Activated CD4-positive, alpha-beta memory T cell treated with anti-CD3 and anti-CD28 coated beads for 36 hours (primary cell): ENCODE measurements at places on chromosomes 1 and 21. TPM values are rescaled to one million over a fixed set of nuclear protein-coding genes. Genes with fewer than 3 reads are reported as not detected.

DNA sequence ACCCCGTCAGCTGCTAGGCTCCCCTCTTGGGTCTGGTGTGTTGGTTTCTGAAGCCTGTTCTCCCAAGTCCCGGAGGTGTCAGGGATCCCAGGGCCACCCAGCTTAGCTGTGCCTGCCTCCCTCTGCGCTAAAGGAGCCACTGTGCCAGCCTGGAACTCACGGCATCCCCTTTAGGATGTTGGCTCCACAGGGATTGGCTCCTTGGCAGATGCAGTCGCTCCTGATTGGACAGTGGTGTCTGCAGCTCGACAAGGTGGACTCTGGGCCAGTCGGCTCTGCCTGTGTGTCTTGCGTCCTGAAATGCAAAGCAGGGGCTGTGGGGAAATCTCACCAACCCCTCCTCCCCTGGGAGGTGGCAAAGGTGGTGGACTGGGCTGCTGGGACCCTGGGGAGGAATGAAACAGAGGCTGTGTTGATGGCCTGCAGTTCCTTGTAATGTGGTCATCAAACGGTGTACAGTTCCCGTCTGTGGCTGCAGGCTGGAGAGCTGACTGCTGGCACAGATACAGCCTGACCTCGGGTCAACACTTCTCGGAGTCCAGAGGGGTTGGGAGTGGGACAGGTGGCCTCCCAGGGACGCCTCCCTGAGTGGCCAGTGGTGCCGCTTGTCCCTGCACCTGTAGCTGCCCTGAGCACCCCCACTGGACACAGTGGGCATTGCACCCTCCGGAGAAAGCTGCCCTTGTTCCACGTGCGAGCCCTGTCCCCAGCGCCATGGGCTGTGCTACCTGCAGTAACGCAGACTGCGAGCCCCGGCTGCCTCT lies 11.5 kb upstream of the KCNAB2 start:
- DNase-seq, result peak; percentile 49
- H3K4me3 ChIP-seq, result no peak overlapping the region
- H3K27ac ChIP-seq, result no peak overlapping the region

- H3K4me3 ChIP-seq, result no peak overlapping the region
- no peaks in the 10 kb centered on the region for H3K27me3 ChIP-seq
- H3K36me3 ChIP-seq, result no peaks in the 10 kb centered on the region
- DNase-seq, result no peak
- H3K27ac ChIP-seq, result no peak overlapping the region
- no peaks in the 10 kb centered on the region for H3K4me1 ChIP-seq
Measured at GRCh38 chr1:72693376-72693775, 411.0 kb upstream of the NEGR1 start.

DNA sequence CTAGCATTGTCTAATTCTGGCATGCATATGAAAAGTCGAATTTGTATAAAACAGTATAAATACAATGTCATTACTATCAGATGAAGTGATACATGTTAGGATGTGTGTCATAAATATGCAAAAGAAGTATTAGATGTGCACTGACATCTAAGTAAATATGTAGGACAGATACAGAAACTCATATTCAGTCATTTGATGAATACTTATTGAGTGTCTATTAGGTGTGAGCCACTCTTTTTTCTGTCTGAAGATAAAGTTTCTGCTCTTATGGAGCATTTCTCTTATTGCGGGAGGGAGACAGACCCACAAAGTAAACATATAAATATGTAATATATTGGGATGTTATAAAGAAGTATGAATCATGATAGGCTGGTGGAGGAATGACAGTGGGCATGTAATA lies 426.6 kb upstream of the B3GALT2 start:
- H3K4me3 ChIP-seq, result no peak overlapping the region
- H3K27me3 ChIP-seq, result no peaks in the 10 kb centered on the region
- no peak for DNase-seq
- H3K4me1 ChIP-seq, result peaks cover 15% of the 10 kb centered on the region
- H3K27ac ChIP-seq, result no peak overlapping the region
- H3K36me3 ChIP-seq, result no peaks in the 10 kb centered on the region

GJB4 gene
- total RNA-seq, result not detected

- peaks cover 25% of the 10 kb centered on the region for H3K36me3 ChIP-seq
- H3K4me1 ChIP-seq, result peaks cover 46% of the 10 kb centered on the region
- H3K27ac ChIP-seq, result peak overlapping the region; percentile 94
- peak overlapping the region; percentile 96 for H3K4me3 ChIP-seq
- peak; percentile 61 for DNase-seq
- H3K27me3 ChIP-seq, result no peaks in the 10 kb centered on the region
Measured at GRCh38 chr1:112674986-112675727, 698 bp downstream of the MOV10 start.

- no peaks in the 10 kb centered on the region for H3K4me1 ChIP-seq
- H3K36me3 ChIP-seq, result no peaks in the 10 kb centered on the region
- DNase-seq, result no peak
- H3K4me3 ChIP-seq, result no peak overlapping the region
Measured at GRCh38 chr1:213250041-213250440, 199.0 kb downstream of the RPS6KC1 start.

- no peaks in the 10 kb centered on the region for H3K4me1 ChIP-seq
- H3K36me3 ChIP-seq, result no peaks in the 10 kb centered on the region
- peaks cover 5% of the 10 kb centered on the region for H3K27me3 ChIP-seq
- H3K4me3 ChIP-seq, result no peak overlapping the region
- H3K27ac ChIP-seq, result no peak overlapping the region
Measured at GRCh38 chr1:24125456-24125855, 13.5 kb upstream of the MYOM3 start.
